ENCODE measurements at places on chromosomes 7 and 10.

DNA sequence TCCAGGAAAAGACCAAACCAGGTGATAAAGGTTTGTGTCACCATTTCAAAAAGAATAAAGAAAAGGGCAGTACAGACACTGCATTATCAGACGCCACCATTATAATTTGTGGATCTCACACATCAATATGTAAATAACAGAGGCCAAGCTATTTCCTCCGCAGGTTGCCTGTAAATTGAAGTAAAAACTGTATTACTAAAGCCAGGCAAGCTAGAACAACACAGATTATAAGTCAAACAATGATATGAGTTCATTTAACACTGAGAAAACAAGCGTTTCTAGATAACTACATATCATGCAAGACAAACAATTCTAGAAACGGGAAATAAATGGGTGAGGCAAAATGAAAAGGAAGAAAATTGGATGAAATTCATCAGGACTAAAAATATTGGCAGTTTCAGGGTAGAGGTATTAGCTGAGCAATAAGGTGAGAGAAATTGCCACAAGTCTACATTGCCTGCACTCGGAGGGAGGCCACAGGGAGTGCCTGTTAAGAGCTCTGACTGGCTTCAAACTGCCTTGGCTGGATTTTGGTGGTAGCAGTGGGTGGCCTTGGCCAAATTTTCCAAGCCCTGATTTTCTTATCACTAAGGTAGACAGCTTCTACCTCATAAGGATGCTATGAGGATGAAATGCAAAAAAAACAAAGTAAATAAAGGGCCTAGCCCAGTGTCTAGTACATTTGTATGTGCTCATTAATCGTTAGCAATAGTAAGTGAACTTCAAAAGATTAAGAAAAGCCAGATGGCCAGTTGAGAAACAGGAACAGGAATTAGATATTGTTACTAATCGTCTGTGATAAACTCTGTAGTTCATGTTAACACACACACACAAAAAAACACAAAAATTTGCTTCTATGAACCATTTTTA, 240.0 kb upstream of the NFE2L3 start:
- no peak for DNase-seq

- DNase-seq, result no peak
These were observed 2.4 kb downstream of the PSMC2 start for GRCh38 chr7:103349805-103350204.

GRCh38 chr10:55734112-55734511, 626.9 kb downstream of the ZWINT start:
- no peak for DNase-seq

DNA sequence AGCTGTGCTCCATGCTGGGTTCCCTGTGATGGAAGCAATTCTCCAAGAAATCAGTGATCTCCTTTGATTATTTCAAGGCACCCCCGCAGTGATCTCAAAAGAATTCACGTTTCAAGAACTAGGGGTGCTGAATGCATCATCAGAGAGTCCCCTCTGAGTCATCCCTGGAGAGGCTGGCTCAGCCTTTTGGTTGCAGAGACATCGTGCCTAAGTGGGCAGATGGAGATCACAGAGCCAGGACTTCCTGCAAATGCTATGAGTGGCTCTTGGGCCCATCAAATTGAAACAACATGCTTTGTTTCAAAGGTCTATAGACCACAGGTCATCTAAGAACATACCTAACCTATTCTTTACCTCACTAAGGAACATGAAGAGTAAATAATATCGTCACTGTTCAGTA, 41.5 kb upstream of the PLEKHA1 start:
- DNase-seq, result no peak

DNA sequence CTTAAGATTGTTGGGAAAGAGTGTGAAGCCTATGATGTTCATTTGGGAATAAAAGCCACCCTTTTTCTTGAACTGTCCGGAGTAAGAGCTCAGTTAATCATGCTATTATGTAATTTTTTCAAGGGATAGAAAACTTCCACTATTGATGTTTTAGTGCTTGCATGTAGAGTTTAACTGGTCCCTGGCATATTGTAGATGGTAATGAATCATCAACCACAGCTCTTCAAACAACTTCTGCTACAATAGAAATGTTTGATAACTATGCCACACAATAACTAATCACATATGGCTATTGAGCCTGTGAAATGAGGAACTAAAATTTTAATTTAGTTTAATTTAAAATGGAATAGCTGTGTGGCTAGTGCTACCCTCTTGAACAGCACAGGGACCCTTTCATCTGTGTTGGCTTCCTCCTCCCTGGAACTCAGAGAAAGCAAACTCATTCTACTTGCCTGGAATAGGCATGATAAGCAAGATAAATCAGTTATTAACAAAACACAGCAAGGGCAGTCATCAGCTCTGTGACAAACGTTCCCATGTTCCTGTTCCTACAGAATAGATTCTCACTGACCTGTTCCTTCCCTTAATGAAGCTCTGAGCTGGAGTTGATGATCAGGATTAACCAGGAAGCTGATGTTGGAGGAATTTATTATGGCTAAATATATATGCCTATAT, 4.9 kb upstream of the SRI start:
- peak; percentile 21 for DNase-seq

GRCh38 chr7:134669845-134670373, 23.3 kb downstream of the BPGM start:
- DNase-seq, result peak; percentile 92

DNA sequence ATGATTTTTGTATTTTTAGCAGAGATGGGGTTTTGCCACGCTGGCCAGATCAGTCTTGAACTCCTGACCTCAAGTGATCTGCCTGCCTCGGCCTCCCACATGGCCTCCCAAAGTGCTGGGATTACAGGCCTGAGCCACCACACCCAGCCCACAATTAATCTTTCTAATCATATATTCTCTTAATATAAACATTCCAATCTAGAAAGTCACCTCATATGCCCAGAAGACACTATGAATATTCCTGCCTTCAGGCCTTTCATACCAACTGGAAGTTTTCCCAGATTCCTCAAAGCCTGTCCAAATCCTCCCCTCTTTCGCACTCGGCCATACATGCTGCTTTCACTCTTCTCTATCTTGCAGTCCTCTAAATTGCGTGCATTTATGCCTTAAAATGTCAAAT, 32.6 kb downstream of the PDZD8 start:
- DNase-seq, result peak; percentile 94

DNA sequence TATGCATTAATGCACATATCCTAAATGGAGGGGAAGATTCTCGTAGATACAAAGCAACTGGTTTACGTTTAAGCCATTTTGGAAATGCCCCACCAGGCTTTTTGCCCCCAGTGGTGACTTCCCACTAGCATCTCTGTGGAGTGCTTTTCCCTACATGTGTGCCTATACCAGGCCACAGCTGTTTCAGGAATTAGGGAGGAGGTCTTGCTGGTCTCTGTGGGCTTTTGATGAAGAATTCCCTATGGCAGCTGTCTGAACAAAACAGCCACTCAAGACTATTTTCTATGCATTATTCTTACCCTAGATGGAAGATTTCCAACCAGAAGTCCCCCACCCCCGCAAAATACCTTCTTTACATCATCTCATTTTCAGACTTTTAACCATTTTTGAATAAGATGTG, 52.0 kb upstream of the NMT2 start:
- DNase-seq, result no peak

- DNase-seq, result no peak
These were observed 95.9 kb upstream of the GPR26 start for GRCh38 chr10:123570051-123570897.

- DNase-seq, result peak; percentile 48
These were observed 23.5 kb downstream of the TMEM273 start for GRCh38 chr10:49164559-49165188.

- DNase-seq, result no peak
These were observed 229.2 kb downstream of the TCERG1L start for GRCh38 chr10:131082201-131082850.

GRCh38 chr10:31120961-31121685, 89.5 kb upstream of the ZNF438 start:
- peak; percentile 63 for DNase-seq

Data from fibroblast of skin of right biceps (primary cell).